ENCODE measurements at places on chromosomes 4 and X.
A peak's percentile ranks its signal among the peaks of the same experiment; 100 is the strongest.

GRCh38 chr4:87121341-87122065 is 98.9 kb downstream of the KLHL8 start:
- ATAC-seq: peak; percentile 91

- ATAC-seq: no peak
Observed at GRCh38 chrX:153800177-153800722, 5.8 kb downstream of the SSR4 start.

GRCh38 chrX:7109049-7109531 is 38.4 kb upstream of the STS start:
- ATAC-seq: peak; percentile 36

DNA sequence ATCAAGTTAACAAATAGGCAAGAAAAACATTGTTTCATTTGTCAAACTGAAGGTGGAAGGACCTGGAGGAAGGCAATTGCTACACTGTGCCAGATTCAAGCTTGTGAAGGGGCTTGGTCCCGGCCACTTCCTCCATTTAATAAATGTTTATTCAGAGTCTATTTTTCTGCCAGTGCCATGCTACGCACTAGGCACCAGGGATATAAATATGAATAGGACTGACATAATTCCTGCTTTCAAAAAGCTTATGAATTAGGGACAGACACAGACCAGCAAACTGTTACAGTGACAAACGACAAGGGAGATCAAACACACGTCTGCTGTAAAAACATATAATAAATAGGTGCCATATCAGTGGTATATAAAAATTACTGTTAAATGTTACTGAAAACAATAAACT is 571 bp downstream of the TLR6 start:
- no peak for ATAC-seq

DNA sequence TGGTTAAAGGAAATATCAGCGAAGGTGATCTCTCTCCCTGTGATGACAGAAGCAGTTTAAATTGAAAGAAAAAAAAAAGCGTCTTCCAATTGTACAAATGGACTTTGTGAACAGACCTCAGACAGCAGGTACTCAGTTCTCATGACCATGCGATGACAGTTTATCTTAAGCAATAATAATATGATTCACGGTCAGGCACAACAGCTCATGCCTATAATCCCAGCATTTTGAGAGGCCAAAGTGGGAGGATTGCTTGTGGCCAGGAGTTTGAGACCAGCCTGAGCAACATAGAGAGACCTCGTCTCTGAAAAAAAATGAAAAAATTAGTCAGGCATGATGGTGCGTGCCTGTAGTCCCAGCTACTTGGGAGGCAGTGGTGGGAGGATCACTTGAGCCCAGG is 51.0 kb downstream of the RELL1 start:
- no peak for ATAC-seq

DNA sequence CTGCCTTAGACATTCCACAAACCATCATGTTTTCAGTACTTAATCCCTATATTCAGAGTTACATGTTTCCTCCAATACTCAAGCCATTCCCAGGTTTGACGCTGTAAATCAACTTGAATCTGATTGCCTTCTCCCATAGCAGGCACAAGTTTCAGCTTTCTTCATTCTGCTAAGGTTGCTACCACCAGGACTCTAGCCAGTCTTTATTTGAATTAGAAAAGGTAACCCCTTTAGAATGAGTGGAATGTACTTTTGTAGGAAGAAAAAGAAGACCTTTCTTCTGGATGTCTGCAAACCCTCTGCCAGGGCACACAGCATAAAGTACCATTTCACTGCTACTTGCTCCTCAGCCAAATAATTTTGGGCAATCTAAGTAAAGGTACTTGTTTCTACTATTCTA is 10.7 kb upstream of the RBMXL3 start:
- ATAC-seq: no peak

DNA sequence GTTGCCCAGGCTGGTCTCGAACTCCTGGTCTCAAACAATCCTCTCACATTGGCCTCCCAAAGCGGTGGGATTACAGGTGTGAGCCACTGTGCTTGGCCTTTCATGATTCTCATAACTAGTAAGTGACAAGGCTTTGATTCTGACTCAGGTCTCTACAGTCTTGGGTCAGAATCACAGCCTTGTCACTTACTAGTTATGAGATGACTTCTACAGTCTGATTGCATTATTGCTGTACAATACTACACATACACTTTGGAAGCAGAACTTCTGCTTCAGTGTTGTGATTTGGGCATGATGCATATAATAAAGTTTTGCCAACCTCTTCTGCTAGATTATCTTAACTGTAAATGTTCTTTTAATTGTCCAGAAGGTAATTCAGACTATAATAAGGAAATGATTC is 123.3 kb downstream of the KDM6A start:
- no peak for ATAC-seq

GRCh38 chrX:77342004-77342403 is 105.2 kb upstream of the FGF16 start:
- ATAC-seq: no peak

DNA sequence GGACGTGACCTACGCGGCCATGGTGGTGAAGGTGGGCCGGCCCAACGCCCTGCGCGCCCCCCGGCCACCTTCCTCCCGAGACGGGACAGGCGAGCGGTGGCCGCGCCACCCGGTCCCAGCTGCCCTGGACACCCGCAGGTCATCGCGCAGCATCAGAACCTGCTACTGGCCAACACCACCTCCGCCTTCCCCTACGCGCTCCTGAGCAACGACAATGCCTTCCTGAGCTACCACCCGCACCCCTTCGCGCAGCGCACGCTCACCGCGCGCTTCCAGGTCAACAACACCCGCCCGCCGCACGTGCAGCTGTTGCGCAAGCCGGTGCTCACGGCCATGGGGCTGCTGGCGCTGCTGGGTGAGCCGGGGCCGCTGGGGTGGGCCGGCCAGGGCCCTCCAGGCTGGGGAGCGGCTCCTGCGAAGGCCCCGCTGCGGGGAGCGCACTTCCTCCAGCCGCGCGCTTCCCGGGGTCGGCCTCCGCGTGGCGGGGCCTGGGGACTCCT is 9.0 kb upstream of the SLC26A1 start:
- ATAC-seq: peak; percentile 9

DNA sequence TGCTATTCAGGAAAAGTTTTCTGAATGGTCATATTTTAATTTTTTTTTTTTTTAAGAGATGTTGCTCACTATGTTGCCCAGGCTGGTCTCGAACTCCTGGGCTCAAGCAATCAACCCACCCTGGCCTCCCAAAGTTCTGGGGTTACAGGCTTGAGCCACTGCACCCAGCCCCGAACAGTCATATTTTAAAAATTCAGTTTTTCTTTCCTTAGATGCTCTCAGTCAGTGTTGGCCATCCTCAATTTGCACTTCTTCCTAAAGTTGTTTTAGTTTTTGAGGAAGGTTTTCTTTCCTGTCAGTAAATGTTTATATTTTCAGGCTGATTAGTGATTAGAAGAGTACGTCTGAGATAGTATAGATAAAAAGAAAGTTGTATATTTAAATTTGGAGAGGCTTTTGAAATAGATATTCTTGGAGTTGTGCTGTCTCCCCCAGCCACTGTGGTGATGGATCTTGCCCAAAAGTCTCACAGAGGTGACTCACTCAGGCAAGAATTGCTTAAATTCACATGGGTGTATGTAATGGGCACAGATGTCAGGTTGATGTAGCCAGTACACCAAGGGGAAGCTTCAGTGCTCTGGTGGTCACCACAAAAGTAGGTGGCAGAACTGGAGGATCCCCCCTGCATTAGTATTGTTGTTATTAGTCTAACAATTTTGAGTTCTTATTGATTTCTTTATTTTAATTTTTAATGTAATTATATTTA is 72.2 kb upstream of the ELOVL6 start:
- ATAC-seq: no peak

- no peak for ATAC-seq
Observed at GRCh38 chrX:28225513-28225912, 244.3 kb upstream of the DCAF8L1 start.

GRCh38 chrX:136130931-136131833 is 16.2 kb upstream of the FHL1 start:
- peak; percentile 87 for ATAC-seq

GRCh38 chr4:118772081-118772766 is 63.7 kb downstream of the SEC24D start:
- peak; percentile 73 for ATAC-seq

DNA sequence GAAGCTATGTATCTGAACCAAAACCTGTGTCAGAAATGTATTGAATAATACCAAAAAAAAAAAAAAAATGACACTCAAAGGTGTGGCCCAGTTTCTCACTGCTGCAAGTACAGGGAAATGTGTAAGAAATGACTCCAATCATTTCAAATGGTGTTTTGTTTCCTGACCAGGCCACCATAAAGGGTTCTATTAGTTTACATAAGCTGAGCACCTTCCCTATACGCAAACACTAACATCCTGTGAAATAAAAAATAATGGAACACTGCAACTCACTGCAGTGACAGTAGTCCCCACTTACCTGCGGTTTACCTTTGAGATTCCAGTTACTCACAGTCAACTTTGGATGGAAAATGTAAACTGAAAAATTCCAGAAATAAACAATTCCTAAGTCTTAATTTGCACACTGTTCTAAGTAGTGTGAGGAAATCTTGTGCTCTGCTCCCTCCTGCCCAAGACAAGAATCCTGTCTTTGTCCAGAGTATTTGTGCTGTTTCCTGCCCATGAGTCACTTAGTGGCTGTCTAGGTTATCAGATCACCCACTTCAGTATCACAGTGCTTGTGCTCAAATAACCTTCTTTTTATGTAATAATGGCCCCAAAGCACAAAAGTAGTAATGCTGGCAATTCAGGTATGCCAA is 265.3 kb downstream of the RCHY1 start:
- ATAC-seq: no peak

- ATAC-seq: no peak
Observed at GRCh38 chr4:37243051-37243450, 1.5 kb upstream of the NWD2 start.

GRCh38 chr4:47550899-47551548 is 65.9 kb downstream of the ATP10D start:
- ATAC-seq: no peak

GRCh38 chrX:132955690-132956089 is 2.7 kb downstream of the HS6ST2 start:
- ATAC-seq: no peak

- peak; percentile 82 for ATAC-seq
Observed at GRCh38 chrX:139844163-139844562, 88.7 kb downstream of the ATP11C start.

DNA sequence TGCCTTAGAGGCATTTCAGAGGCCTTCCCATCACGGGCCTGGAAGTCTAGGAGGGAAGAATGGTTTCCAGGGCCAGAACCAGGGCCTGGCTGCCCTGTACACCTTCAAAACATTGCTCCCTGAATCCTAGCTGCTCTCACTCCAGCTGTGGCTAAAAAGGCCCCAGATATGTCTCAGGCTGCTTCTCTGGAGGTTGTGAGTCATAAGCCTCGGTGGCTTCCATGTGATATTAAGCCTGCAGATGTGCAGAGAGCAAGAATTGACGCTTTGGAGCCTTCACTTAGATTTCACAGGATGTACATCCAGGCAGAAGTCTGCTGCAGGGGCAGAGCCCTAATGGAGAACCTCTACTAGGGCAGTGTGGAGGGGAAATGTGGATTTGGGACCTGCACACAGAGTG is 502.5 kb downstream of the GRXCR1 start:
- no peak for ATAC-seq

DNA sequence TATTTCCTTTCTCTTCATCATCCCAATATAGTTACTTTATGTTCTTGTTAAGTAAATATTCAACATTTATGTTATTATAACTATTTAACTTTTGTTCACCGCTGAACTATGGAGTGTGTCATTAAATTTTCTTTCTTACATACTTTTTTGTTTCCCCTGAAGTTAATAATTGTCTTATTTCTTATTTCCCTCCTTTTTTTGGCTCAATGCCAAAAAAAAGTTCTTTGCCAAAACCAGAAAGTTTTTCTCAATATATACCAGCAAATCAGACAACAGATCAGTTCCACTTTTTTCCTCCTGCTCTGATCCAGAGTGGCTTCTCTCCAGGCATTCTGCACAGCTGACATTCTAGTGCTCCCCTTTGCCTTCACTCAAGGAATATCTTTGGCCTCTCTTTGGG is 187.0 kb upstream of the PPARGC1A start:
- ATAC-seq: no peak

GRCh38 chr4:106707776-106708463 is 328.2 kb downstream of the DKK2 start:
- no peak for ATAC-seq

DNA sequence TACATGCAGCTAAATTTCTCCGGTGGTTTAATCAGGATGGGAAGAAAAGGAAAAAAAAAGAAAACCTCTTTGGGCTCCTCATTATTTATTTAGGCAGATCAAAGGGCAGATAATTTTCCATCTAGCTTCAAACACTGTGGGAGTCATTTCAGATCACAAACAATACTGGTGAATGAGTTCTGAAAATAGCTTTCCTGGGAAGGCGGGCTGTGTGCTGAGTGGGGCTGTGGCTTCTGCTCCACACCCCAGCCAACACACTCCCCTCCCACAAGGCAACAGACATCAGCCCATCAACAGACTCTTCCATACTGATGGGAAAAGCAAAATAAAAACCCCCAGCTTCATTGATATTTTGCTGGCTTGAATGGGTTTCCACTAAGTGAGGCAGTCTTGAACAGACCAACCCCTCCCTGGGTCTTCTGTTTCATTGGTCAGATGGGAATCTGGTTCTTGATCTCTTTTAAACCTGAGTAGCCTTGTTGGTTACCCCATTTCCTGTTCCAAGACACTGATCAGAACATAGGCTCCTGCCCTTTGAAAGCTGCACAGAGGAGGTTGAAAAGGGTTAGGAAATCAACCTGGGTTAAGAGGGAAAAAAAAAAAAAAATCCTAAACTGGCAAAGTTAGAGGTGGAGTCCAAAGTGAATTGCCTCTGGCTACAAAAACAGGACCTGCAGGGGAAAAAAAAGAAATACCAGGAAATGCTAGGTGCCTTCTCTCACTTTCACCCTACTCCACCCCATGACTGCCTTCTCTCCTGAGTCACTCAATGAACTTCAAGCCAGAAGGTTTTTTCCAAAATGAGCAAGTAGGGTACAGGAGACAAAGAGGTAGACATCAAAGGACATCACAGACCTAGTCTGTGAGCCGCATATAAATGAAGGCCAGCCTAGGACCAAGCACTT is 20.0 kb downstream of the AMOT start:
- ATAC-seq: peak; percentile 63

DNA sequence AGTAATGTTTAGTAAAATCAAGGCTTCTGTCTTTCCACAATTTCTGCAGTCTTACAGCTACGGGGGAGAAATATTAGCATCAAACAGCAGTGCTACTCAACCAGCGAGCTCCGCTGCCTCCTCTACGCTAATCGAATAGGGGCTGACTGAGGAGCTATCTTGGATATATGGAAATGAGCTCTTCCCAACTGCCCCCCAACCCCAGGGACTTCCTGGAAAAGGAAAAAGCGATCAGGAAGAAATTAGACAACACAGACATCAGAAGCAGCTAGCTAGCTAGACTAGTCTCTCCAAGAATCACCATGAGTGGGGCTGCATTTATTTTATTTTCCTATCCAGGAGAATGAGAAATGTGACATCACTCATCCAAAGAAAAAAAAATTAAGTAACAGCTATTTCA is 7.6 kb downstream of the NKX6-1 start:
- no peak for ATAC-seq

GRCh38 chr4:159105761-159106243 is 2.9 kb downstream of the RAPGEF2 start:
- ATAC-seq: no peak

DNA sequence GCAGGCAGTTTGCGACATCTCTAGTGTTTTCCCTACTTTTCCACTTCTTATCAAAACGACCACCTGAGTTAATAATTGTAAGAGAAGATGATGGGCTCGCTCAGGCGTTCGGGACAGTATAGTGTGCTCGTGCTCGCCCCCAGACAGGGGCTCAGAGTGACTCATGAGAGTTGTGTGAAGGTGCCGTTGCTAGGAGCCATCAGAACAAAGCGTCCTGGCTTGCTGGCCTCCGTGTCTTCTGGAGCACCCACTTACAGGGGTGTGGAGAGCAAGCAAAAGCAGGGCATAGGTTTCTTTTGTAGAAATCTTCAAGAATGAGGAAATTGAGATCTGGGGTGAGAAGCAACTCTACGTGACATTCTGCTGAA is 73.0 kb upstream of the ADGRG2 start:
- ATAC-seq: no peak
